T-helper 2 cell (primary cell): ENCODE measurements at places on chromosomes 16 and 17.
A peak's percentile ranks its signal among the peaks of the same experiment; 100 is the strongest.

- no peak for DNase-seq
These were observed 4.7 kb upstream of the SLC13A2 start for GRCh38 chr17:28468781-28469180.

DNA sequence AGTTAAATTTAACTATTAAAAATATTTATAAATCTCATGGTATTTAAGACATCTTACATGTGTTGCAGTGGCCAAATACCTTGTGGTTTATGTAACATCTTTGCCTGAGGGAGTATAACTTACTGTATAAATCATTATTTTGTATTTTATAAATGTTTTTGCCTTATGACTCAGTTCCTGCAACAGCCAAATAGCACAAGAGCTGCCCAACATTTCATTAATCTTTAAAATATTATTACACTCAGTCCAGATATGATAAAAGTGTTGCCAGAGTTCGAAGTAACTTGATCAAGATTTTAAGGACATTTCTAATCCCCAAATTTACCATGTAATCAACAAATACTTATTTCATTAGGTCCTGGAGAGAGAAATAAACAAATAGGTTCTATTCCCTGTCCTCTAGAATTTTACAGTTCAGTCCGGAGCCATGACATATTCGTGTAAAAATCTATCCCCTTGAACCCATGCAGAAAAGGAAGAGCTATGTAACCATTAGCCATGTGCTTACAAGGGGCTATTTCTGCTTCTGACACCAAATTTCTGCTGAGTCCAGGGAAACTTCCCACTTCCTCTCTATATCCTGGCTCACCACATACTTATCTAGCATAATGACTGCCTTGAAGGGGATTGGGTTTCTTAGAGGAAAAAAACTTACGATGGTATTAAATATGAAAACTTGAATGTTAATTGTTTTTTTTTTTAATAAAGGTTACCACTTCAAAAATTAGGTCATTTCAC is 44.0 kb downstream of the IRX6 start:
- DNase-seq: no peak

GRCh38 chr17:81867991-81868673 is 3.0 kb downstream of the ARHGDIA start:
- DNase-seq: peak; percentile 19

DNA sequence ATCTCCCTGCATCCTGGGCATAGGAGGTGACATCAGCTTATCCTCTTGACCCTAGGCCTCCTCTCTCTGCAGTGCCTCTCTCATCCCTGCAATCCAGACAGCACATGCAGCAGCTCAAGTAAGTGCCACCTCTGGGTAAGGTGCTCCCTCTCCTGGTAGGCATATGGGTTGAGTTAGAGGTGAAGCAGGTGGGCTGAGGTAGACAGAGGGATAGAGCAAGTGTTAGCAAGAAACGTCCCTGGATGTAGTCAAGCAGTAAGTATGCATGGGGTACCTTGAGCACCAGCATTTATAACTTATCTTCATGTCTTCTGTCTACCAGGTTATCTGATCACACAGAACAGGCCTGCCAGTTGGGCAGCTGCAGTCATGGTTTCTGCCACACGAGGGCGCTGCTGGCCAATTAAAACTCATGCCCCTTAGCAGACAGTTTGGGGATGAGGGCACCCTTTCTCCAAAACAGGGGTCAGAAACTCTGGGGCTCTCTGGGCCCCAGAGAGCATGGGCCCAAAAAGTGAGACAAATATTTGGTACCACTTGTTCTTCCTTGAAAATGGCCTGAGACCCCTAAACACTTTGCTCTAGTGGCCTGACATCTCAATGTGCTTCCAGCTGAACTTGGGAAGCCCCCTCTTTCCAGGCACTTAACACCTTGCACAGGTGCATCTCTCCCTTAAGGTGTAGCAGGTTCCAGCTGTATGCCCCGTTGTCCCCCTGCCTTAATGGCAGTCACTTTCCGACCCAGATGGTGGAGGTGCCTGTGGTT is 59.8 kb downstream of the NEUROD2 start:
- peak; percentile 57 for DNase-seq

DNA sequence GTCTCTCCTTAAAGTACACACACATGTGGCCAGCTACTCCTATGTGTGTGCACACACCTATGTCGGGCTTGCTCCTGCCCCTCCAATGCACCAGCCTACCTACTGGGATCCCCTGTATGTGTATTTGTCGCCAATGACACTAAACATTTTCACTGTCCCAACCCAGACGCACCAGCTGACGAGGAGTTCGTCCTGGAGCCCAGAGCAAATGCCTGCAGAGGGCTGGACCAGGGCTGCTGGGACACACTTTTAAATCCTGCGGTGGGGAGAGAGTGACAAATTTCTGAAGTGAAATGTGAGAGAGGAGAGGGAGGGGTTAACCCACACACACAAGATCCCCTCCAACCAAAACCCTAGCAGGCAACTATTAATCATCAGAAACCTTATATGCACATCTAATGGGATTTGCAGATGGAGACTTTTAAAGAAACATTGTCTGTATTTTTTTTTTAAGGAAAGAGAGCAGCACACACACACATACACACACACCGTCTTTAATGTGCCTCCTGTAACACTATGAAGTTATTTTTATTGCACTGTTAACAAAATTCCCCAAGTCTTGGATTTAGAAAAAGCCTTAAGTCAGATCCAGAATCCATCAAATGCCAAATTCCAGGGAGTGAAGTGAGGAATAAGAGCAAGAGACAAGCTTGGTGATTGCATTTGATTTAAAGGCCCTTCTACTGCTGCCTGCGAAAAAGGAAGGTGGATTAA is at the start of gene MEOX1:
MEOX1 (minus strand) TSS at position 224 of the 714 bp plus-strand sequence. CDS start 388 bp downstream, outside the sequence.
- no peak for DNase-seq

- no peak for DNase-seq
These were observed 36.8 kb downstream of the NSRP1 start for GRCh38 chr17:30153463-30153862.

GRCh38 chr17:77437017-77437416 is 296.2 kb downstream of the SEC14L1 start:
- no peak for DNase-seq

- DNase-seq: no peak
These were observed 13.8 kb upstream of the KCNJ18 start for GRCh38 chr17:21678393-21679081.

- no peak for DNase-seq
These were observed 5.2 kb downstream of the TMC6 start for GRCh38 chr17:78123258-78123929.

GRCh38 chr17:35843698-35844097 is 25.0 kb downstream of the HEATR9 start:
- no peak for DNase-seq

DNA sequence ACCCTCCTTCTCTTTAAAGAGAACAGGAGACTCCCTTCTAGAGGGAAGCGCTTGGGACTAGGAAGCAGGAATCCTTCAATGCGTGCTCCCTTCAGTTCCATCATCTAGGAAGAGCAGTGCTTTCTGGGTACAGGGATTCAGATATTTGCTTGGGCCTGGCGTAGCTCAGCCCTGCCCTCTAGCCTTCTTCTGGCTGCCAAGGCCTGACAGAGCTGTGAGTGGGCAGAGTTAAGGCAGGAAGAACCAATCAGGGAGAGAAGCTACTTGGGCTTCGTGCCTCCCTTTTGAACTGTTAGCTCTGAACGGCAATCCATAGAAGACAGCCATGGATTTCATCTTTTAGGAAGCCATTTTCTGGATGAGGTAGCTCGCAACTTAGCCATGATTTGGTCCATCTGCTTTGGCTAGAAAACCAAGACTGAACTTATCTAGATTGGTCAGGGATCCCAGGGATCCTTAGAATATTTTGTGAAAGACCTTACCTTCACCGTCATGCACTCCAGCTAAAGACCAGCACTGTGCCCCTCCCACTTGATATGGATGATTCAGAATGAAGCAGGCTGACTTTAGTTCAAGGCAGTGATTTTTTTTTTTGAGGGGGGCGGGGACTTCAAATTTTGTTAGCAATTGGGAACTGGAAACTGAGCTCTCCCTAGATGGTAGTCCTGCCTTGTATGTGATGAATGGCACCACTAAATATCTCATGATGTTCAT is 2.5 kb upstream of the CORO6 start:
- no peak for DNase-seq

GRCh38 chr17:13385481-13385911 is 216.2 kb downstream of the HS3ST3A1 start:
- no peak for DNase-seq

DNA sequence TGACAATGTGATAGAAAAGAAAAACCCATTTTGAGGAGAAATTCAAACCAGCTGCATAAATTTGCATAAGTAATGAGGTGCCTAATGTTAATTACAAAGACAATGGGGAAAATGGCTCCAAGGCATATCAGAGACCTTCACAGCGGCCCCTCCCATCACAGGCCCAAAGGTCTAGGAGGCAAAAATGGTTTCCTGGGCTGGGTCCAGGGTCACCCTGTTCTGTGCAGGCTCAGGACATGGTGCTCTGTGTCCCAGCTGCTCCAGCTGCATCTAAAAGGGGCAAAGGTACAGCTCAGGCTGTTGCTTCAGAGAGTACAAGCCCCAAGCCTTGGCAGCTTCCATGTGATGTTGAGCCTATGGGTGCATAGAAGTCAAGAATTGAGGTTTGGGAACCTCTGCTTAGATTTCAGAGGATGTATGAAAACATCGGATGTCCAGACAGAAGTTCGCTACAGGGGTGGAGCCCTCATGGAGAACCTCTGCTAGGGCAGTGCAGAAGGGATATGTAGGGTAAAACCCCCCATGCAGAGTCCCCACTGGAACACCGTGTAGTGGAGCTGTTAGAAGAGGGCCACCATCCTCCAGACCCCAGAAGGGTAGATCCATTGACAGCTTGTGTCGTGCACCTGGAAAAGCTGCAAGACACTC is 40.6 kb downstream of the IKZF3 start:
- DNase-seq: no peak
